NCI-H187 treated with DMSO at 0.1 percent for 48 hours (cell line): ENCODE measurements at places on chromosomes 6 and 20.

- DNase-seq: no peak
These were observed 26.3 kb downstream of the ELOVL5 start for GRCh38 chr6:53322188-53323029.

GRCh38 chr20:45892049-45892825, 1.1 kb downstream of the CTSA start:
- DNase-seq: no peak

GRCh38 chr6:166716910-166717617, 90.0 kb upstream of the RPS6KA2 start:
- no peak for DNase-seq

GRCh38 chr6:164337024-164337924, 922.8 kb downstream of the QKI start:
- DNase-seq: no peak

- DNase-seq: no peak
These were observed 7.2 kb downstream of the RIN2 start for GRCh38 chr20:19765266-19765665.

- DNase-seq: no peak
These were observed 13.6 kb downstream of the IP6K3 start for GRCh38 chr6:33732817-33733708.

DNA sequence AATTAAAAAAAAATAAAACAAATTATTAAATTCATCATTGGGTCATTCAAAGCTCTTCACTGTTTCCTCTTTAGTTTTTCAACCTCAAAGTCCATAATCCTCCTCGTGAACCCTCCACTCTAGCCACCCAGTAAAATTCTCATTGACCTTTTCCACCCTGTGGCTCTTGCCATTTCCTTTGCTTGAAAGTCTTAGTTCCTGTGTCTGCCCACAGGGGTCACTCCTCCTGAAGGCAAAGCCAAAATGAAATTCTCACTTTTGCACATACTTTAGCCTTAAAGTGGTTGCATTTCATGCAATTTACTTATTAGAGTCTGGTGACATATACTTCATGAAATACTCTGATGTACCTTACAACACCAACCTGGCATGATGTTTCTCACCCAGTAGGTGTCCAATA, 263.7 kb downstream of the BMP2 start:
- no peak for DNase-seq

DNA sequence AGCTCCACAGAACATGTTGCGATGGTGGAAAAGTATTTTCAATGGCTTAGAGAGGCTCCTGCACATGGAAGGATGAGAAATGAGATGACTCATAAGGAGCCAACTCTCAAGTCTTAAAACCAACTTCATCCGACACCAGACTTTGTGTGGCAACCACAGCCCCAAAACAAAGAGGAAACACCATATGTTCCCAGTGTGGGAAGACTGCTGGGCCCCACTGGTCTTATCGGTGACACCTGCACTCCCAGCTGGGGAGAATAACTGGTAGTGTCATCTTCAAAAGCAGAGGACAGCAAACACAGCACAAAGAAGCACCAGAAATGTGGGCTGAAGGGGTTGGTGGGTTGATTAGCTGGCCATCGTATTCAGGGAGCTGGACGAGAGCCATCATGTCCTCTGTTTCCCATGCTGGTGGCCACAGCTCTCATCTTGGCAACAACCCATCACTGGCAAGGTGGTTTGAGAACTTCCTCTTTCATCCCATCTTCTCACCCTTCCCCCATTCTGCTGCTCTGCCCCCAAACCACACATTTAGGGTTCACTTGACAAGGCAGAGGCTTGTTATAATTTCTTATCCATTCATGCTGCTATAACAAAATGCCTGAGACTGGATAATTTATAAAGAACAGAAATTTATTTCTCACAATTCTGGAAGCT, 46.0 kb upstream of the TASP1 start:
- no peak for DNase-seq

- DNase-seq: no peak
These were observed 18.1 kb downstream of the ACSS1 start for GRCh38 chr20:25039697-25040437.

- no peak for DNase-seq
These were observed 8.5 kb downstream of the RNF8 start for GRCh38 chr6:37362101-37362828.

GRCh38 chr6:1024587-1024986, 287.3 kb upstream of the FOXQ1 start:
- DNase-seq: no peak

DNA sequence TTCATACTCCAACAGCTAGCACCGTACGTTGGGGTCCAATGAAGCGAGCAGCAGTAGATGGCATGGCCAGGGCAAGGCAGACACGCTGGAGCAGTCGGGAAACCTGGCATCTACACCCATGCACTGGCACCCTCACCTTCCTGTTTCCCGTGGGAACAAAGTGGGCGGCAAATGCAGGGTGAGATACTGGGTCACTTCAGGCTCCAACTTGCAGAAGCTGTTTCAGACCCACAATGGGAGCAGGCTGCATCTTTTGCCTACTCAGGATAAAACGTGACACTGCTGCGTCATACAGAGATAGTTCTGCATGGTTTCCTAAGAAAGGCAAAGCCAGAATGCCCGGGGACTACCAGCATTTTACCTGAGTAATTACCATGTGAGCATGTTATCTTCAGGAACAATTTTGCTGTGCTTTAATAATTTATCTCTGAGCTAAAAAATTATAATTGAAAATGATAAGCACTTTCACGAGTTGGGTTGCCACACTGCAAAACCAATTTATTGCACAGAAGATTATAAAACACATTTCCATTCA, 10.9 kb upstream of the CD93 start:
- no peak for DNase-seq

DNA sequence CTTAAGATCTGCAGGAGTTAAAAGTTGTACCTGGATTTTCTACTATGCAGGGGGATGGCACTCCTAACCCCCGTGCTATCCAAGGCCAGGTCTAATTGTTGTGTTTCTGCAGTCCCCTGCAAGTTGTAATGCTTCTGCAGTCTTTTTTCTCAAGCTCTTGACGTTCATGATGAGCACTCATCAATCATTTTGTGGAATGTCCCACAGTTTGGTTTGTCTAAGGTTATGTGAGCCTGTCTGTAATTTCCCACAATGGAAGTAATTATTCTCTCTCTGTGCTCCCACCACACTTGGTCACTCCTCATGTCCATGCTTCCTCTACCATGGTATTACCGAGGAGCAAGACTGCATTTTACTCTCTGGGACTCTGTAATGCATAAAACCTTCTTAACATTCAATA, 107.6 kb upstream of the SSTR4 start:
- no peak for DNase-seq

GRCh38 chr20:46111028-46111835, 6.9 kb upstream of the CD40 start:
- no peak for DNase-seq

GRCh38 chr6:163397326-163397725, 17.2 kb upstream of the QKI start:
- DNase-seq: no peak

DNA sequence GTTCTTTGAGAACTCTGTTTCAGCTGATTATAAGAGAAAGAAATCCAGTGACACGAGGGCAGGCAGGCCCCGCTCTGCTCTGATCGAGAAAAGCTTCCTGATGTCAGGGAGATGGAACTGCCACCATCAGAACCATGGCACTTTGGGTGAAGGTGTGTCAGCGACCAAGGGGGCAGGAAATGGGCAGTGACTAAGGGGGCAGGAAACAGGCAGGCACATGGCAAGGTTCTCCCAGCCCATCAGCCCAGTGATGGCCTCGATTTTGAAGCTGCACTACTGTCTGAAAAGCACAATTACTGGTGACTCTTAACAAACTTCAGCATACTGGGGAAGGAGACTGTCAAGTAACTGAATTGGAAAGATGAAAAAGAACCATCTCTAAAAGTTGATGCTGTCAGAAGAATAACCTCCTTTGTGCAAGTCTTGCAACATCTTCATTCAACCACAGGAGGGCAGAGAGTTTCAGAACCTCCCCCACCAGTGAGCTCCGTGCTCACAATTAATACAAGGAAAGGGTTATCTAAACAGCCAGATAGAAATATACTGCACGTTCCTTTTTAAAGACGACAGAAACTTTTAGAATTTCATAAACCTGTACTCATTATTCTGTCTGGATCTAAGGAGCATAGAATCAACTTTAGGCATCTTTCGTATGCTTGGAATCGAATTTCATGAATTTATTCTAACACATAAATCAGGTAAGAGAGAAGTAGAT, 39.1 kb downstream of the TMX4 start:
- no peak for DNase-seq

DNA sequence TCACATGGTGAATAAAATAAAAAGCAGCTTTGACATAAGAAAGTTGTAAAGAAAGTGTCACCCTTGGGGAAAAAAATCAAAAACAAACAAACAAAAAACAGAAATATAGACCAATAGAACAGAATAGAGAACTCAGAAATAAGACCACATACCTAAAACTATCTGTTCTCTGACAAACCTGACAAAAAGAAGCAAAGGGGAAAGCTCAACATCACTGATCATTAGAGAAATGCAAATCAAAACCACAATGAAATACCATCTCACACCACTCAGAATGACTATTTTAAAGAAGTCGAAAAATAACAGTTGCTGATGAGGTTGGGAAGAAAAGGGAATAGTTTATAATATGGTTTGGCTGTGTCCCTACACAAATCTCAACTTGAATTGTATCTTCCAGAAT, 159.1 kb downstream of the TINAG start:
- no peak for DNase-seq

DNA sequence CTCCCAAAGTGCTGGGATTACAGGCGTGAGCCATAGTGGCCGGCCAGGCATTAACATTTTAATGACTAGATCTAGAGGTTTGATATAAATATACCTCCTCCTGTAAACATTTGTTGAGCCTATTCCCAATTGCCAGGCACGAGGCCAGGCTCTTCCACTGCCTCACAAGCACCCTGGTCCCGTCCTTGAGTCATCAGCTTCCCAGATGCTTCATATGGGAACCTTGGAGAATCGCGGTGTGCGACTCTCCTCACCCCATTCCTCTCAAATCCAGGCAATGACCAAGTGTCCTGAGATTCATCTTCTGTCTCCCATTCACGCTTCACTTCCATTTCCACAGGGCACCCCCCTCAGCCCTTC, 35.9 kb upstream of the PIM1 start:
- DNase-seq: no peak

GRCh38 chr6:155381673-155382337, 67.5 kb upstream of the TFB1M start:
- DNase-seq: no peak

- DNase-seq: no peak
These were observed 98.9 kb downstream of the ZNF217 start for GRCh38 chr20:53494753-53495152.

DNA sequence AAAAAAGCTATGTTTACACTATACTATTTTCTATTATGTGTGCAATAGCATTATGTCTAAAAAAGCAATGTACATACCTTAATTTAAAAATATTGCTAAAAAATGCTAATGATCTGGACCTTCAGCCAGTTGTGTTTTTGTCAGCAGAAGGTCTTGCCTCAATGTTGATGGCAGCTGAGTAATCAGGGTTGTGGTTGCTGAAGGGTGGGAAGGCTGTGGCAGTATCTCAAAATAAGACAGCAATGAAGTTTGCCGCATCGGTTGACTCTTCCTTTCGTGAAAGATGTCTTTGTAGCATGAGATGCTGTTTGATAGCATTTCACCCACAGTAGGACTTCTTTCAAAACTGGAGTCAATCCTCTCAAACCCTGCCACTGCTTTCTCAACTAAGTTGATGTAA, 134.7 kb upstream of the CDYL start:
- DNase-seq: no peak

DNA sequence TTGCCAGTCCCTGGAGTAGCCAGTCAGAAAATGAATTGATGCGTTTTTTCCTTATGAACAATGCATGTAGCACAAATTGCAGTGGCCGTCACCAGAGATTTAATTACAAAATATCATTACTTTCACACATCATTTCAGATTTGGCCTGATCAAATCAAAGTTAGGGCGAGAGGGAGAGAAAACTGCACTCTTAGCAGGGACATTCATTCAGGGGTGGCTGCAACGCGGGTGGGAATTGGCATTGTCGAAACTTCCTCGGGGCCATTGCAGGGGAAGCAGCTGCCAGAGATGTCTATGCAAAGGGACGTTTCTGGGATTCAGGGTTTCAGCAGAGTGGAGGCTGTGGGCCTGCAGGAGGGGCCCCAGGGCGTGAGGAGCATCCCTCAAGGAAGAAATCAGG, 76.5 kb upstream of the TOP1 start:
- DNase-seq: no peak

- no peak for DNase-seq
These were observed 2.7 kb downstream of the BCAS1 start for GRCh38 chr20:54067606-54068174.

DNA sequence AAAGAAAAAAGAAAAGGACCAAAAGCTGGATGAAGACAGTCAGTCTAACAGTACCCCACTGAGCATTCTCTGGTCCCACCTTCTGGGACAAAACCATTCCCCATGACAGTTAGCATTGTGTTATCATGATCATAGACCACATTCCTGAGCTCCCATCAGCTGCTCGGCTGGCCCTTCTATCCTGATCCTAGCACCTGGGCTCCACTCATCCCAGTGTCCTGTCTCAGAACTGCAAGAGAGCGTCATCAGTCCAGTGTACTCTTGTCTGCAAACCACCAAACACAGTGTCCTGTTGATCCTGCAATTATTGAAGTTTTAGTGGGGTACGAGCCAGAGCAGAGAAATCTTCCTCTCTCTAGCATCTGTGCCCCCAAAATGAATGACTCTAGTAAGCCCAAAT, 16.0 kb upstream of the TAAR1 start:
- DNase-seq: no peak

DNA sequence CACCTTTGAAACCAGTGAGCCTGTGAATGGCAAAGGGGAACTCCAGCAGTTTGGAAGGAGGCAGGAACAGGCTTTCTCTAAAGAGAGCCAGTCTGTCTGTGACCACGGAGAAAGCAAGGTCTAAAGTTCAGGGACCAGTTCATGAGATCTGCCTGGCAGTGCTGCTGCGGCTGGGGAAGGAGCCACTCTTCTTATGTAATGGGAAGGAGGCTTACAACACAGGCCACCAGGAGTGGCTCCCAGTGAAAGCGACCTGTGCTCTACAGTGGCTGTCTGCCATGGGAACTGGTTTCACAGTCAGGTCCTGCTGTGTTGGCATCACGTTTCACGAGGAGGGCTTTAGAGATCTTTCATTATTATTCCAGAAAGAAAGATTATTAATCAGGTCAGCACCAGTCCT, 291.9 kb upstream of the PRDM1 start:
- no peak for DNase-seq

- DNase-seq: no peak
These were observed 62.8 kb upstream of the FOXO3 start for GRCh38 chr6:108497883-108498282.
